Omental fat pad (tissue), 4 donors: ENCODE measurements at places on chromosomes 2 and 18. TPM values are rescaled to one million over a fixed set of nuclear protein-coding genes. Genes with fewer than 3 reads are reported as not detected.

The RGPD8 gene
- 28.1 TPM for total RNA-seq

DNA sequence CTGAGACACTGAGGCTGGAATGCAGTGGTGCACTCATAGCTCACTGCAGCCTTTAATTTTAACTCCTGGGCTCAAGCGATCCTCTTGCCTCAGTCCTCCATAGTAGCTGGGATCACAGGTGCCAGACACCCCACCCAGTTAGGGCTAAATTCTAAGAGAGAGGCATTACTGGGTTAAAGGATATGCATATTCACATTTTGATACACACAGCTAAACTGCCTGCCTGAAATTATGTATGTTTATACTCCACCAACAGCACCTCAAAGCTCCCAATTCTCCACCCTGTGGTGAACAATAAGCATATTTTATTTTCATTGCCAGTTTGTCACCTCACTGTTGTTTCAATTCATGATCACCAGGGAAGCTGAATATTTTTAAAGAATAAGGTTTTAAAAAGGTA, 18.7 kb upstream of the MCM6 start:
- DNase-seq, result no peak

DNA sequence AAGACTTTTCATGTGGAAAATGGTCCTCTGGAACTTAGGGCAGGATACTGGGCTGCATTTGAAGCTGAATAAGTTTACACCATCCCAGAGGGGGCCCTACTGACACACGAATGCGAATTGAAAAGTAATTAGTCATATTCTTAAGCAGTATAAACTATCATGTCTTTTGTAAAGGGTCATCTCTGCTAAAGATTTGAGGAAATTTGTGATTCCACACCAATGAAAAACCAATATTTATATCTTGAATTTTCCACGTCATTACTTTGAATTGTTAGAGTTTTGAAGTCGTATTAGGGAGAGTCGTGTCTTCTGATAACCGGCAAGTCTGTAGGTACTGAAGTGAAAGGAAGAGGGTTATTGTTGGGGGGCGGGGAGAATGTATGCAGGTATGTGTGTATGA, 4.1 kb upstream of the OTX1 start:
- no peak for DNase-seq

The ADNP2 gene
- total RNA-seq, result 22.6 TPM

DNA sequence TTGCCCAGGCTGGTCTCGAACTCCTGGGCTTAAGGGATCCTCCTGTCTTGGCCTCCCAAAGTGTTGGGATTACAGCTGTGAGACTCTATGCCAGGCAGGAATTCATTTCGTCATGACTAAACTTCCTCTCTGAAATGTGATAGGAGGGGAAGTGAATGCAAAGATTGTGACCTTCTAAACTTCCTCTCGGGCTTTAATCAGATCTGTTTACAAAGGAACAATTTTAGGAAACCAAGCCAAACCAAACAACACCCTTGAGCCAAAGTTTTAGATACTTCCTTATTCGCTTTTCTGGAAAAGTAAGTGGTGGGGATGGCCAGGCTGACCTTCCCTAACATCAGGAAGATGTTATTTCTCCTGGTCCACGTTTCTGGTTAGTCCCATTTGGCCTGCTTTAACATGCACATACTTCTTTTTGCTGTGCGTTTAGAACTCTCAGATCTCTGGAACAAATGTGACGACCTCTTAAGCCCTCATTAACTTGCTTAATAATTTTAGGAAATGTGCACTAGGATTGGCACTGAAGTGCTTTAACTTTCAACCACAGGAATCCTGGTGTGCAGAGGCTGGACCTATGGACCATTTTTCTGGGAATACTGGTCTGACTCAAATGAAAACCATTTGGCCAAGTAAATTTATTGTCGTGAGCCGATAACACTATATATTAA, 33.2 kb upstream of the YES1 start:
- no peak for DNase-seq

GRCh38 chr2:180644709-180645108, 335.7 kb upstream of the UBE2E3 start:
- DNase-seq, result no peak

The SERPINB10 gene
- total RNA-seq, result 0.31 TPM
